Lung microvascular endothelial cell (primary cell): ENCODE measurements at places on chromosomes 7 and 10. TPM values are rescaled to one million over a fixed set of nuclear protein-coding genes. Genes with fewer than 3 reads are reported as not detected.

- no peak for DNase-seq
Observed at GRCh38 chr10:95291365-95292039, 699 bp upstream of the PDLIM1 start.

GRCh38 chr7:73560109-73560835 is 2.8 kb upstream of the BCL7B start:
- no peak for DNase-seq

GRCh38 chr7:106140406-106141173 is 28.5 kb upstream of the SYPL1 start:
- no peak for DNase-seq

The ADARB2 gene
- 0.22 and 2.0 TPM in 2 replicates for total RNA-seq

GRCh38 chr7:11795231-11795630 is 36.8 kb downstream of the THSD7A start:
- DNase-seq = no peak

GRCh38 chr7:85681241-85681640 is 494.4 kb upstream of the SEMA3D start:
- DNase-seq = no peak

DNA sequence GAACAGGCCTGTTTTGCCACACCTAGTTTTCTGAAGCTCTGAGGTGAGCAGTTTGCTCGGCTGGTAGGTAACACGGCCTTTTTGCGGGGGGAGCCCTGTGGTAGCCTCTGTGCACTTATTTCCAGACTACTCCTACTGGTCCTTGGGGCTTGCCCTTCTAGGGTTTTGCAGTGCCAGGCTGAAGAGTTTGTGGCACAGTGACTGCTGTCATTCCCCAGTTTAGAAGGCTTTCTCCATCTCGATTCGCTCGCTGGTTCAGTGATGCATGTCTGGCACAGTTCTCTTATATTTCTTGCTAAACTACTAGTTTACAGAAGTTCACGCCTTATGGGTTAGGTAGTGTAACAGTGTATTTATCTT is 711 bp downstream of the KIF20B start:
- DNase-seq = peak; percentile 19

The BLVRA gene
- total RNA-seq = 20.0 and 21.6 TPM in 2 replicates

DNA sequence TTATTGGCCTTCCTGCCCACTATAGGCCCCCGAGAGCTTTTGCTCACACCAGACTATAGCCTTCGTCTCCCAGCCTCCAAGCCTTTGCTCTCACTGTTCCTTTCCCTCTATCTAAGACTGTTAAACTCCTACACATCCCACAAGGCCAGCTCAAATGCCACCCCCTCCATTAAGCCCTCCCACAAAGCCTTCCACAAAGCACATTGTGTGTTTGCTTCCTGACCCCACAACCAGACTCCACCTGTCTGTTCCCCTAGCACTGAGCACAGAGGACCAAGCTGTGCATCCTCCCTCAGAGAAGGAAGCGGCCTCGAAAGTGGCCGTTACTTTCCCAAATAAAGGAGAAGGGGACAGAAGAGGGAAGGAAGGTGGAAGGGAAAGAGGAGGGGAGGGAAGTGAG is 1.3 kb downstream of the LOXL4 start:
- no peak for DNase-seq

- DNase-seq = peak; percentile 89
Observed at GRCh38 chr10:3339531-3339950, 167.0 kb upstream of the PITRM1 start.

GRCh38 chr10:104501864-104502579 is 139.1 kb upstream of the SORCS3 start:
- no peak for DNase-seq

DNA sequence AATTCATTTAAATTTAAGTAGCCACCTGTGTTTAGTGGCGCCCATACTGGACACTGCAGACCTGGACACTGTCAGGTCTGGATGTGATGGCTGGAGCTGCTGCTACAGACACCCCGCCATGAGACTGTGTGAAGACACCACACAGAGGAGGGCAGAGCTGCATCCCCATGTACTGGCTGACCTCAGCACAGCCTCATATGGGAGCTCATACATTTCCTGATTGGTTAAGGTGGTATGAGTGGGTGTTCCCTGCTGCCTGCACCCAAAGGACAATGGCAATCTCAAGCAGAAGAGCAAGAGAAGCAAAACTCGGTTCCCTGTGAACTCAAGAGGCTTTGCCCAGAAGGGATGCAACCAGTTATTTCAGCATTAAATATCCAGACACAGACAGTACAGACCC is 60.0 kb downstream of the DLG5 start:
- DNase-seq = no peak

The TFR2 gene
- total RNA-seq = under 0.01 TPM in 2 replicates

DNA sequence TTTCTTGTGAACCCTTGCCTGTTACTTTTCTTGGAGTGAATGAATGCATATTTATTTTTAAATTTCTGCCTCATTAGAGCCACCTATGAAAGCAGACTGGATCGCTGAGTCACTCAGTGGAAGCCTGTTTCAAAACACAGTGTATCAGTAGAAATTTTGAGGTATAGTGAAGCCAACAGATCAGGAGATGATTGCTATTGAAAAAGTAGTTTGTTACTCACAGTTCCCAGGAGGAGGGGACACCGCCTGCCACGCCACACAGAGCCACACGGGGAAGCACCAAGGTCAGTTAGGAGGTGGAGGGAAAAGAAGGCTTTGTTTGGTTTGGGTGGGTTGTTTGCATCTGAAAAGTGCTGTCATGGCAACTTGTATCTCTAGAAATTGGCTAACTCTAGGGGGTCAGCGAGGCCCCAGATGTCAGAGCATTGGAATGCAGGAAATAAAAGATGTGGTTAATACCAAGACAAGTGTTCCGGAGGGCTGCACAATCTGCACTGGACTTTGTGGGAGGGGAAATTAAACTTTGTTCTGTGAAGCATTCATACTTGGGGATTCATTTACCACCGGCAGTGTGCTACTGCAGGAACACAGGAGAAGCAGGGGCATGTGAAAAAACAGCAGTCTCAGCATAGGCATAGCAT is 106.4 kb upstream of the SDK1 start:
- peak; percentile 91 for DNase-seq

- DNase-seq = no peak
Observed at GRCh38 chr7:61111-61510, 131.3 kb upstream of the FAM20C start.

DNA sequence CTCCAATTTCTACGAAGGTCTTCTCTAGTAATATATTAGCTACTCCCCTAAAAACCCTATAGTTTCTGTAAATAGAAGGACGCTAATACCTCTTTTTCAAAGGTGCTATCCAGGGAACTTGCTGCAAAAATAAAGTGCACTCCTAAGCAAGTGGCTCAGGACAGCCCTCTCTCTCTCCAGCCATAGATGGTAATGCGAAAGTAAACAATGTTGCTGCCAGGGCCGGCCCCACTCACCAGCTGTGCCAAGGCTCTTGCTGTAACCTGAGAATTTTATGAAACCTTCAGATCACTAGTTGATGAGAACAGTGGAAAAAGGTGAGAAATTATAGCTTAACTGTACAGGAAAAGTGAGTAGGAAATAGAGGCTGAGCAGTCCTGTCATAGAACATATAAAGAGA is 10.9 kb upstream of the TAS2R39 start:
- DNase-seq = no peak

DNA sequence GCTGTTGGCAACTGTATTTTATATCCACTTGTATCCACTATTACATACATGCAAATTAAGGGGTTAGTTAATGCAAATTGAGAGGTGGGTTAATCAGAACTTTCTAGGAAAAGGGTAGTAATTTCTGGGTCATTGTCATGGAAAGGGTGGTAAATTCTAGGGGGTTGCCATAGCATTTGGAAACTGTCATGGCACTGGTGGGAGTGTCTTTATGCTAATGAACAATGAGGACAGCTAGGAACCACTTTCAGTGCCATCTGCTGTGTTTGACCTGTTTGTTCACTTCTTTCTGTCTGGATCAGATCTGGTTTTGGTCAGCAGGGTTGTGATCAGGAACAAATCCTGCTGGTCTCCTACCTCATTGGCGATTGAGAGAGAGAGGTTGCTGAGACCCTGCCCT is 283.3 kb upstream of the PRKCQ start:
- no peak for DNase-seq

The AGMO gene
- 0.22 and 0.40 TPM in 2 replicates for total RNA-seq

DNA sequence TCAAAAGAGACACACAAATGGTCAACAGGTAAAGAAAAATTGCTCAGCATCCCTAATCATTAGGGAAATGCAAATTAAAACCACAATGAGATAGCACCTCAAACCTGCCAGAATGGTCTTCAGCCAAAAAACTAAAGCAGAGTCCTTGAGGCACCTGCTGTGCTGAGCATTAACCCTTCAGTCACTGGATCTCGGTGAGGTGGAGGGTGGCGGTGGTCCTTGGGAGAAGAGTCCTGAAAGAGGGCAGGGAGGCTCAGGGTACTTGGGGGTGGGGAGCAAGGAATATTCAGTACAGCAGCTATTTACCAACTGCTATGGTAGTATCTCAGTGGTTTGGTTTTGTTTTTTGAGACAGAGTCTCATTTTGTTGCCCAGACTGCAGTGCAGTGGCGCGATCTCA is 7.1 kb downstream of the KIAA1549 start:
- no peak for DNase-seq

The TRIM73 gene
- 0.44 and 1.2 TPM in 2 replicates for total RNA-seq

The GIGYF1 gene
- total RNA-seq = 8.1 and 14.9 TPM in 2 replicates

DNA sequence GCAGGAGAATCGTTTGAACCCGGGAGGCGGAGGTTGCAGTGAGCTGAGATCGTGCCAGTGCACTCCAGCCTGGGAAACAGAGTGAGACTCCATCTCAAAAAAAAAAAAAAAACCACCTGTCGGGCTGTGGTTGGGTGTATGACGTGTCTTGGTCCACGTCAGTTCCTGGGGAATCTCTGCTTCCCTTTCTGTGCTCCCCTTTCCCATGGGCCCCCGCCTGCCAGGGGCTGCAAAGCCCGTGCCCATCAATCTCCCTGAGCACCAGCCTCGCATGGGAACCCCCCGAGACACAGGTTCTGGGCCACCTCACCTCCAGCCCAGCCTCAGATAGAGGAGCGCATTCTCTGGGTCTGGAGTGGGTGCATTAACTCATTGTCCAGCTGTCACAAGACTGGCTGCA is 2.3 kb upstream of the SH2B2 start:
- DNase-seq = no peak

- no peak for DNase-seq
Observed at GRCh38 chr10:48520184-48520506, 84.7 kb downstream of the ARHGAP22 start.

The CYP3A4 gene
- total RNA-seq = not detected in 2 replicates

DNA sequence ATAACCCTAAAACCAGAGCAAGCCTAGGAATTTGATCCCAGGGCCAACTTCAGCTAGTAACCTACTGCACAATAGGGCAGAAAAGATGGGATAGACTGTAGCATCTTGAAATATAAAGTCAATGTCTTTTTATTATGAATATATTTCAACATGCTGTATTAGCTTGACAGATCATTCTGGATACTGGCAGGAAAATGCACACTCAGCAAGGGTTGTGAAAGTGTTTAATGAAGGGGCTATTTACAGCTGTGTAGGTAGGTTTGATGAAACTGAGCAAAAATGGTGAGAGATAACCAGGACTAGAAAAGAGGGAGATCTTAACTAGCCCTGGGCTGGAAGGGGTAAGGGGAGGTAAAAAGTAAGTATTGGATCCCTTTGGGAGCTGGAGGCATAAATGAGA is 156.2 kb downstream of the RAPGEF5 start:
- DNase-seq = no peak

The TBXAS1 gene
- 0.20 and 1.1 TPM in 2 replicates for total RNA-seq

The CYP26C1 gene
- total RNA-seq = 0.44 and 1.6 TPM in 2 replicates

The MKX gene
- 0.20 TPM in 1 of 2 replicates, not detected in the other for total RNA-seq

The CDHR1 gene
- total RNA-seq = under 0.01 TPM in 2 replicates

The AKR1B15 gene
- not detected in 2 replicates for total RNA-seq

- no peak for DNase-seq
Observed at GRCh38 chr10:22259280-22259679, 41.5 kb upstream of the EBLN1 start.

GRCh38 chr10:98623176-98623575 is 176.4 kb upstream of the HPS1 start:
- no peak for DNase-seq

DNA sequence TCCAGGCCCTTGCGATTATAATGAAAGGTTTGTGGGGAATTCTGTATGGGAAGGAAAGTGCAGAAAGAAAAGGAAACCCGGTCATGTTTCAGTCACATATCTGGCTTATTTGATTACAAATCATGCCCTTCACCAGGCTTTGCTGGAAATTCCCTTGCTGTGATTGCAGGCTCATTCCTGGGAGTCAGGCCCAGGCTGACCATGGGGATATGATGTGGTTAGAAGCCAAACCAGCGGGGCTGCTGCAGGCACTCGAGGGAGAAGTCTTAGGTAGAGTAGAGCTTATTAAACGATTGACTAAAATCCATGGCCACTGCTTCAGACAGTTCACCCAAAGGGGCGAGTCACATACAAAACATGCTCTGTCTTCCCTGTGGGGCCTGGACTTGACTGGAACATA is 16.2 kb downstream of the PKD1L1 start:
- no peak for DNase-seq

GRCh38 chr7:29304756-29305155 is 110.2 kb downstream of the CHN2 start:
- peak; percentile 93 for DNase-seq

The SEMA4G gene
- 0.65 and 0.99 TPM in 2 replicates for total RNA-seq

The METTL27 gene
- 0.99 and 4.1 TPM in 2 replicates for total RNA-seq

- DNase-seq = no peak
Observed at GRCh38 chr7:22447762-22448161, 52.2 kb downstream of the STEAP1B start.

DNA sequence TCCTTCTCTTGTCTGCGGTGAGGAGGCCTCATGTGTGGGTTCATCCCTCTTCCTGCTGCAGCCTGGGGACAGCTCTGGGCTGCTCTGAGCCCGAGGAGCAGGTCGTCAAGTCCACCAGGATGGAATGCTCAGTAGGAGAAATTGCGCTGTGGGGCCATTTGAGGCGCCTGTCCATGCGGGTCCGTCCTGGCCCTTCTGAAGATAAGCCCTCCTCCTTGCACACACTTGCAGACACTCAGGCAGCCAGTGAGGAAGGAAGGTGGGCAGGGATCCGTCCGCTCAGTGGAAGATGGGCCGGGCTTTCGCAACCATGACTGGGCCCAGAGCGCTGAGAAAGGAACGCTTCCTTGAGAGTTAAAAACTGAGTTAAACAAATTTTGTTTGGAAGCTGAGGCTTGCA is 356.8 kb downstream of the GLRX3 start:
- DNase-seq = no peak

The HIF1AN gene
- total RNA-seq = 5.4 and 6.3 TPM in 2 replicates

- peak; percentile 84 for DNase-seq
Observed at GRCh38 chr10:99965700-99966099, 44.0 kb downstream of the DNMBP start.

DNA sequence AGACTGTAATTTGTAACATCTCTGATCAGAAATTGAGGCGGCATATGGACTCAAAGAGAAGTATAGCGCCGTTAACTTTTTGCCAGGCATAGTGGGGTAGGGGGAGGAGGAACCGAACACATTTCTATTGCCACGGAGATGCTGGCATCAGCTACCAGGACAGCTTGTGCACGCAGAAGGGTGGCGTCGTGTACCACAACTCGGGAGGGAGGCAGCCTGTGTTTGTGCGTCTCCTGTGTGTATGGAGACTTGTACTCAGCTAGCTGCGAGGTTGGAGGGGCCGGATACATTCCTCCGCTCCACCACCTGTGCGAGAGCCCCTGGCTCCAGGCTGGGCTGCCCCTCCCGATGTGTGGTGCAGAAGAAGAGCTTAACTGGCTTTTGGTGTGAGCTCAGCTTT is 634.8 kb downstream of the TYW1 start:
- DNase-seq = no peak
